ENCODE measurements at places on chromosomes 3 and 15.

DNA sequence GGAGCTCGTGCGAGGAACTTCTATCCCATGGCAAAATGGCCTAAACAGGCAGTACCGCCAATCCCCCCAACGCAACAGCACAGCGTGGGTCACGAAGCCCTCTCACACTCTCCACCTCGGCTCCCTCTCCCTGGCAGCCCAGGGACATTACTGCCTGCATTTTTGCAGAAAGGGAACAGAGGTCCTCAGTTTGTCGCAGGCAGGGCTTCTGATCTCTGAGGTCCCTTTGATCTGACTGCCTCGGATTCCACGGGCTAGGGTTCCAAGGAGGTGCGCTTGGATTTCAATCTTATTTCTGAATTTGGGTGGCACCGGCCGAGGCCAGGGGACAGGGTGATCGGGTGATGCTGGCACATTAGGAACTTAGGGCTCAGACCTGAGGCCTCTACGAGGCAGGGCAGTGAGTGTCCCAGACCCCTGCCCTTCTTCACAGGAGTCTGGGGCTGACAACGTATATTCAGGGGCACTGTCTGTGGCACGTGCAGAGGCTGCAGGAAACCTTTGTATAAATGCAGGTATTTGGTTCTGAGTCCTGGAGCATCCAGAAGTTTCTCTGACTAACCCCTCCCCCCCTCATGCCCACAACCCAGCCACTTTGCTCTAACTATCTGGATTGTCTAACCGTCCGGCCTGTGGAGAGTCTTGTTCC lies 197.9 kb downstream of the XXYLT1 start:
- DNase-seq, result no peak

DNA sequence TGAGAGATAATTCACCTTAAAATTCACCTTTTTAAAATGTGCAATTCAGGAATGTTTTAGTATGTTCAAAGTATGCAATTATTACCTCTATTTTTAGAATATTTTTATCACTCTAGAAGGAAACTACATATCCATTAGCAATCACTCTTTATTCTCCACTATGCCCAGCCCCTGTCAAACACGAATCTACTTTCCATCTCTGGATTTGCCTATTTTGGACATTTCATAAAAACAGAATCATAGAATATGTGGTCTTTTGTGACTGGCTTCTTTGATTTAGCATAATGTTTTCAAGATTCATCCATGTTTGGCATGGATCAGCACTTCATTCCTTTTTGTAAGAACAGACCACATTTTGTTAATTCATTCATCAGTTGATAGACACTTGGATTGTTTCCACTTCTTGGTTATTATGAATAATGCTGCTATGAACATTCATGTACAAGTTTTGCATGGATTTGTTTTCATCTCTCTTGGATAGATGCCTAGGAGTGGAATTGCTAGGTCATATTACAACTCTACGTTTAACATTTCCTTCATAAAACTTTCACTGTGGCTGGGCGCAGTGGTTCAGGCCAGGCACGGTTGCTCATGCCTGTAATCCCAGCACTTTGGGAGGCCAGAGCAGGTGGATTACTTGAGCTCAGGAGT lies 12.7 kb downstream of the HMCES start:
- no peak for DNase-seq

DNA sequence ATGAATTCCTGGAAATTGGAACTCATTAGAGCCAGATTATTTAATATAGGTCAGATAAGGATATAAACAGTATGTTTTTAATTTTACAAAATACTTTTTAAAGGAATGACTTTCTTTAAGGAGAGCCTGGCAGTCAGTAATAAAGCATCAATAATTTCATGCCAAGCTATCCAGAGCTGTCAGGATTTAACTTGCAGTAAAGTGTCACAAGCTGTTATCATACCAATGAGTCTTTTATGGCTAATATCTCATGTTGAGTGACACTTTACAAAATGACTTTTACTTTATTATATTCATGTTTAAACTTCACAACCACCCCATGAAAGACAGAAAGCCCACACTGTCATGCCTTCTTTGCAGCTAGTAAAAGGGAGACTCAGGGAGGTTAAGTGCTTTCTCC lies 72.9 kb upstream of the C3orf49 start:
- no peak for DNase-seq

GRCh38 chr15:56654624-56655023 lies 78.7 kb downstream of the ZNF280D start:
- DNase-seq, result no peak

- no peak for DNase-seq
Observed at GRCh38 chr15:87736891-87737389, 519.6 kb downstream of the NTRK3 start.

- no peak for DNase-seq
Observed at GRCh38 chr15:42719043-42719442, 17.9 kb downstream of the CDAN1 start.

DNA sequence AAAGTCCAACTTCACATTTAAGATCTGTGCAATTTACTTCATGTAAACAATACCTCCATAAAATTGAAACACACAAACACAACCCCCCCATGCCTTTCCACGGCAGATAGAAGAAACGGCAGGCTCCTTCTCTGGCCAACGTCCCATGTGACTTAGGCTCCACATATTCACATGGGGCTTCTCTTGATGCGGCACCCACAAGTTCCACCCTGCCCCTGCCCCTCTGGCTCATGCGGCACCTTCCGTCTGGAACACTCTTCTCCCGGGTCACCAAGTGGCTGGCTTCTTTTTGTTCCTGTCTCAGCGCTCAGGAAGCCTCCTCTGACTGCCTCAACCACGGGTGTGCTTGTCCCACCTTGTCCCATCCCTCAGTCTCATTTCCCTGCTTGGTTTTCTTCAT lies 25.6 kb downstream of the STIMATE start:
- no peak for DNase-seq

- no peak for DNase-seq
Observed at GRCh38 chr3:146465693-146466465, 3.5 kb downstream of the PLSCR2 start.

- DNase-seq, result no peak
Observed at GRCh38 chr3:112170046-112170445, 37.0 kb upstream of the GCSAM start.

DNA sequence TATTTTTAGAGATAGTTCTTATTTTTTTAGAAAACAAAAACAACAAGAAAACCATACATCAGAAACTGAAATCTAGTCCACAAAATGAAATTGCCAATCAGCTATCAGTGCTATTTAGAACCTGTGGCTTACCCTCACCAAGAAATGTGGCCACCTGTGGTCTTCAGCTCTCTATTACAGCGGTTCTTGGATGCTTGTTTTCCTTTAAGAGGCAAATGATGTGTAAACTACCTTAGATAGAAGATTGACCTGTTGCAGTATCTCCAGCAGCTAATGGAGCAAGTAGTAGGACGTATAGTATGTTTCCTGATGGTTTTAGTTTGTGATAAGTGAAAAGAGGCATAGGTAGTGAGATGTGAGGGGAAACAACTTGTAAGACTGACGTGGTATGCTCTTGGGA lies 21.2 kb downstream of the TFG start:
- no peak for DNase-seq

- no peak for DNase-seq
Observed at GRCh38 chr3:68631850-68632545, 300.3 kb downstream of the TAFA4 start.

DNA sequence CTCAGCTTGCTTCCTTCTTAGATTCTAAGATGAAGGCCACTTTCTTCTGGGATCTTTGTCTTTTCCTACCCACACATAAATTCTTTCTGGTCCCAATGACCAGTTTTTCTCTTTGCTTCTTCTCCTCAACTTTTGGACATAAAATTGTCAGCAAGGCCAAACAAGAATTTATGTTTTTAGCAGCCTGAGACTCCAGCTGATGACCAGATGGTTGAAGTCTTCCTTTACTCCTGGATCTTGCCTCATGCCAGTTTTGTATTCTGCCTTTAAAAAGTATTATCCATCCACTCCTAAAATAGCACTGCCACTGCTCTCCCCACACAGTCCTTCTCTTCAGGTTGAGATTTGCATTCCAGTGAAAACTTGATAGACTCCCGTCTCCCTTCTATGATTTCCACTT lies 236.0 kb downstream of the VPS13C start:
- DNase-seq, result no peak

DNA sequence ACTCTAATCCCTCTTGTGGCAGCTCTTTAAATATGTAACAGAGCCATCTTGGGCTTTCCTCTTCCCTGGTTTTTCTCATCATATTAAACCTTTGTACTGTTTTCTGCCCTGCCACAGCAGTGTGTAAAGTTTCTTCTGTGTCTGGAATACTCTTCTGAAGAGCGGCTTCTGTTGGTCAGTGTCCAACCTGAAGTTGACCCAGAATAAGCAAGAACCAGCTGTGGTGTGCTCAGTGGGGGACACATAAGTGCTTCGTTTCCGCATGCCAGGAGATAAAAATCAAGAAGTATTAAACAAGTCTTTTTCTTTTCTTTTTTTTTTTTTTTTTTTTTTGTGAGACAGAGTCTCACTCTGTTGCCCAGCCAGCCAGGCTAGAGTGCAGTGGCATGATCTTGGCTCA lies 173.2 kb upstream of the CHRM5 start:
- DNase-seq, result peak; percentile 53

GRCh38 chr3:156762631-156763185 lies 63.4 kb upstream of the LEKR1 start:
- peak; percentile 91 for DNase-seq

DNA sequence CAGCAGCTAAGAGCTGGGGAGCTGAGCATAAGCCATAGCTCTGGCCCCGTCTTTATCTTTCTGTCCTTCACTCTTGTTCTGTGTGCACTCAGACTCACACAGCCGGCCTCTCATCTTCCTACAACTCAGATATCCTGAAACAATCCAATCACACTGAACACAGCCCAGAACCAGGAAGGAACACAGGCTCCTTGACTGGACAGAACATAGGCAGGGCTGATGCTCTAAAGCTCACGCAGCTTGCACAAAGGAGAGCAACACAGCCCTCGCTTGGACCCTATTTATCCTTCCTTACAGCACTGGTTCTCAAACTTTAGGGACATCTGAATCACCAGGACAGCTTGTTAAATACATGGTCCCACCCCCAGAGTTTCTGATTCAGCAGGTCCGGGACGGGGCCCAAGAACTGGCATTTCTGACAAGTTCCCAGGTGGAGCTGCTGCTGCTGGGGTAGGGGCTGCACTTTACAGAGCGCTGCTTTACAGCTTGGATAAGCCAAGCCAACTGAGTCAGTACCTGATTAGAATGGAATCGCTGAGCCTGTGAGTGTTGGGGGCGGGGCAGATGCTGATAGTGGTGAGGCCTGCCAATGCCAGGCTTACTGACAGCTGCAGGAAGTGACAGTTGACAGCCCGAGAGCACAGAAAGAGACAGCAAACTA lies 65.1 kb downstream of the MRPL46 start:
- DNase-seq, result no peak

GRCh38 chr3:49942651-49943050 lies 2.7 kb downstream of the RBM6 start:
- DNase-seq, result no peak
